Activated CD8-positive, alpha-beta memory T cell treated with anti-CD3 and anti-CD28 coated beads for 4 hours (primary cell): ENCODE measurements at places on chromosomes 2 and 18.

DNA sequence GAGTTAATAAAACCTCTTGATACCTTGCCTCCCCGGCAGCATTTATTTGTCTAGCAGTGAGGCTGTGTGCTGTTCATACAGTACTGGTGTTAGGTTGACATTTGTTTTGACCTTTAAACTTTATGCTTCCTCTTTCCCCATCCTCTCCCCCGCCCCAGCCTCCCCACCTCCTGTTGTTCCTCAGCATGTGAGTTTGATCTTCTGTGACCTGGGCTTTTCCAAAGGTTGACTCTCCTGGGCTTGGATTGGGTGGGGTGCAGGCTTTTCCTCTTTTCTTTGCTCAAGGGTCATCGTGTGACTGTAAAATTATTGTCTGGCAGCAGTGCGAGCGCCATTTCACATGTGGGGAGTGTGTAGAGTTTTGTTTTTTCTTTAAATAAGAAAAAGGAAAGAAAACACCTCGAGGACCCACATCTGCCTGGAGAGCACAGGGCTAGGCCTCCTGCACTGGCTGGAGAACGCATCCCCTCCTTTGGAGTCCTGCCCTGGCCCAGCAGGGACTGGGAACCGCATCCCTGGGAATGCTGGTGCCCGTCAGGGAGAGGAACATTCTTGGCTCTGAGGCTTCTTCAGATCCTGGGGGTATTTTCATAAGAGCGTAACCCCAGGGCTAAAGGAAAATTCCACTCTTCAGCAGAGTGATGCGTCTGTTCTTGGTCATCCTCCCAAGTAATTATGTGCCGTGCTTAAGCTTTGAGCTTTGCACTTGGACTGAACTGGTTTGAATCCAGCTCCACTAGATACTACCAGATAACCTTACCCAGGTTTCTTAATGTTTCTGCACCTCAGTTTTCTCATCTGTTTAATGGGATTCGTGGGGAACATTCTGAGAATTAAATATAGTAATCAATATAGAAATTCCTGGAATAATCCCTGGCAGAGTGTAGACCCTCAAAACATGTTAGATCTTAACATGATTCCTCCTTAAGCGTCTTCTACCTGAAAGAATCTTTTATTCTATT, 91.5 kb downstream of the SETBP1 start:
- no peak for DNase-seq

- no peak for DNase-seq
Measured at GRCh38 chr2:140895378-140895777, 1235.4 kb downstream of the LRP1B start.

GRCh38 chr2:9291331-9291730, 84.7 kb downstream of the ASAP2 start:
- no peak for DNase-seq

- no peak for DNase-seq
Measured at GRCh38 chr2:242041816-242042215, 172.3 kb downstream of the RTP5 start.

DNA sequence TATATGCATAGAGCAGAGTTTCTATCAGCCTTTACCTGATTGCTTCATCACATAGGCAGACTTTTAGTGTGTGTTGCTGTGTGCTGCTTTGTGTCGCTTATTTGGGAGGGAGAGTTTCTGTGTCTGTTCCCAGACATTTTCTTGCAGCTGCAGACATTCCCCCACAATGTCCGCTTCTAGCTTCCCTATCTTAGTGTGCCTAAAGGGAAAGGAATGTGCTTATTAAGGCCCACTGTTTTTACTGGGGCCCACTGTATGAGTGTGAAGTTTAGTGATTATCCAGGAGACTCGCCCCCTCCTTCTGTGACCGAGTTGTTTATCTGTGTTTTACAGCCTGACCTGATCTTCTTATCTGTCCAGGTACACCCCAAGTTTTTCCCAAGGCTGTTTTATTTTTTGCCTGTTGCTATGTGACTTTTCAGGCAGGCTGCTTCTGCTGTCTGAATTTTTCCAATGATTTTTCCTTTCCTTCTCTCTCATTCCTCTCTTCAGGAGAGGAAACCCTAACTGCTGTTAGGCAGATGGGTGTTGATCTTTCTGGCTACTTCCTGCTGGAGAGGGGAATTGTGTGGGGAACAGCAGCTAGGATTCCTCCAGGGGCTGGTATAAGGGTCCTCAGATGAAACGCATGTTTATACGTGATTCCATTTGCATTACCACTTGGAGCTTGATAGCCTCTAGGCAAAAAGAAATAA, 47.6 kb downstream of the STK17B start:
- no peak for DNase-seq

DNA sequence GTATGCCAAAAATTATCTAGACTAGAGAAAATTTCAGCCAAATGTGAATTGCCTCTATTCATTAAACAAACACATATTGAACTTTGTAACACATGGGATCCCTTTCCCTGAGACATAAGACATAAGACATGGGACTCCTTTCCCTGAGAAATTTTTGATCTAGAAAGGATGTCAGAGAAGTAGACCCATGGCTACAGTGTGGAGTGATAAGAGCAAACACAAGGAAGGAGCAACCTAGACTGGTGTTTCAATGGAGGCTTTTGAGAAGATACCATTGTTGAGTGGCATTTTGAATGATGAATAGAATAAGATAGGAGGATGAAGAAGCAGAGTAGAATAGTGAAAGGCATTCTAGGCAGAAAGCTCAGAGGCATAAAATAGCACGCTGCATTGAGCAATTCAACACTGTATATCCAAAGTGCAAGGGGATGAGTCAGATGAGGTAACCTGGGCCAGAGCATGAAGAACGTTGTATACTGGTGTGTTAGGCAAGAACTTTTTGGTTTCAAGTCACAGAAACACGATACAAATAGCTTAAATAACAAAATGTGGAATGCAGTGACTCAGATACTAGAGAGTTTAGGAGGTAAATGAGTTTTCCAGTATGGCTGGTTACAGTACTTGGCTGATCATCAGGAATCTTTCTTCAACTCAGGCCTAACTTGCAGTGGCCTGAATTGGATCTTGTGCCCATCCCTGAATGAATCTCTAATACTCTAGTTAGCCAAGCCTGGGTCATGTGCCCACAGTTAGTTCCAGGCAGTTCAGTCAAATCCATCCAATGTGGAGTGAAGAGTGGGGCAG, 129.8 kb upstream of the TANK start:
- DNase-seq = no peak

GRCh38 chr2:160700021-160700814, 206.6 kb upstream of the RBMS1 start:
- DNase-seq = no peak

GRCh38 chr18:6255116-6255705, 159.5 kb downstream of the L3MBTL4 start:
- DNase-seq = no peak

GRCh38 chr2:119650206-119650605, 28.8 kb upstream of the TMEM177 start:
- DNase-seq = no peak

DNA sequence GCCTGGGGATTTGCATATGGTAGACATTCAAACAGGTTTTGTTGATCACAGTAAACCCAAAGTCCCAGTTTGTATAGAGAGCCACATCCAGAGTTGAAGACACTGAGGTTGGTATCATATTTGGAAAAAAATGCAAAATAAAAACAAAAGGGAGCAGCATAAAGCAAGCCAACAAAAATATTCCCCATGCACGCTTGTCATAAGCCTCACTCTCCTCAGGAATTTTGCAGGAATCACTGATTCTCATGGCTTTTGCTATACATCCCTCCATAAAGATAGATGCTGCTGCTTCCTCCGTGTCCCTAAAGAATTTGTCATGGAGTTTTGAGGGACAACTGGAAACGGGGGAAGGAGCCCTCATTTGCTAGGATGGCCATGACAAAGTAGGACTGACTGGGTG, 108.8 kb upstream of the TCF4 start:
- DNase-seq = no peak

GRCh38 chr2:178514664-178515063, 34.4 kb downstream of the PLEKHA3 start:
- no peak for DNase-seq

- no peak for DNase-seq
Measured at GRCh38 chr2:158042666-158043065, 59.0 kb upstream of the UPP2 start.

GRCh38 chr18:35028536-35028935, 12.7 kb upstream of the MAPRE2 start:
- no peak for DNase-seq

- DNase-seq = no peak
Measured at GRCh38 chr2:241211276-241211675, 22.8 kb downstream of the ANO7 start.

- DNase-seq = no peak
Measured at GRCh38 chr2:2107141-2107540, 223.9 kb downstream of the MYT1L start.

- no peak for DNase-seq
Measured at GRCh38 chr18:56795381-56795780, 144.2 kb downstream of the WDR7 start.

- DNase-seq = no peak
Measured at GRCh38 chr2:8719528-8719927, 37.7 kb downstream of the ID2 start.

DNA sequence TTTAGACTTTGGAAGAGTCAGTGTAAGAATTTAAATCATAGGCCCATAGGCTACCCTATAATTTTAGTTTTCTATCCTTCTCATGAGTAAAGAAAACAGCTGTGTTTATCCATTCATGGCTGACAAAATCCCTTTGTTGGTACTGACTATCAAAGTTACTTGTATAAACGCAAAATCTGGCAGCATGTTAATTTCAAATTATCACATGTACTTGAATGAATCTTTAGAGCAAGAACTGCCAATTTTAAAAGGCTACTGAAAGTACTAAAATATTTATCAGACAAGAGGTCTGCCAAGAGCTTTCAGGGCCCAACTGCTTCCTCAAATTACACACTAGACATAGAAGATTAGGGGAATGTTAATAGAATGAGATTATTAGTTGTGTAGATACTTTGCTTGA, 66.6 kb downstream of the MYL12B start:
- no peak for DNase-seq

- no peak for DNase-seq
Measured at GRCh38 chr2:174365571-174365970, 30.0 kb upstream of the SCRN3 start.

GRCh38 chr2:129806990-129807389, 172.5 kb upstream of the RAB6C start:
- no peak for DNase-seq

- DNase-seq = no peak
Measured at GRCh38 chr2:232405943-232406510, 617 bp upstream of the ALPG start.

DNA sequence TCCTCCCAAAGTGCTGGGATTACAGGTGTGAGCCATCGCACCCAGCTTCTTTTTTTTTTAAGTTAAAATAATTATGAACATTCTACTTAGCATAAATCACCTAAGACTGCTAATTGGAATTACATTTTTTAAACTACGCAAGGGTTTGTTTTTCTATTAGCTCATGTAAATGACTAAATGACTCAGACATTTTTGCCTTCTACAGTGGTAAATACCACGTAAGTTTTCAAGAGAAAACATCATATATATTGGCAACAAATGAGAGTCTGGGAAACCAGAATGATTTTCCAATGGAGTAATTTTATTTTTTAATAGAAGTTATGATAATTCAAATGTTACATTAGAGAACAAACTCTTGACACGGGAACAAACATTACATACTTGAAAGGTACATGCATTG, 259.0 kb downstream of the ZNF385B start:
- no peak for DNase-seq

DNA sequence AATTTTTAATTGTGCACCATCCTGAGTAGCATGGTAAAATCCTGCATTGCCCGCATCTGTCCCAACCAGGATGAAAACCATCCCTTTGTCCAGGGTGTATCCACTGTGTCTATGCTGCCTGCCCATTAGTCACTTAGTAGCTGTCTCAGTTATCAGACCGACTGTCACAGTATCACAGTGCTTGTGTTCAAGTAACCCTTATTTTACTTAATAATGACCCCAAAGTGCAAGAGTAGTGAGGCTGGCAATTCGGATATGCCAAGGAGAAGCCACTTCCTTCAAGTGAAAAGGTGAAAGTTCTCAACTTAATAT, 8.8 kb downstream of the ITSN2 start:
- no peak for DNase-seq

DNA sequence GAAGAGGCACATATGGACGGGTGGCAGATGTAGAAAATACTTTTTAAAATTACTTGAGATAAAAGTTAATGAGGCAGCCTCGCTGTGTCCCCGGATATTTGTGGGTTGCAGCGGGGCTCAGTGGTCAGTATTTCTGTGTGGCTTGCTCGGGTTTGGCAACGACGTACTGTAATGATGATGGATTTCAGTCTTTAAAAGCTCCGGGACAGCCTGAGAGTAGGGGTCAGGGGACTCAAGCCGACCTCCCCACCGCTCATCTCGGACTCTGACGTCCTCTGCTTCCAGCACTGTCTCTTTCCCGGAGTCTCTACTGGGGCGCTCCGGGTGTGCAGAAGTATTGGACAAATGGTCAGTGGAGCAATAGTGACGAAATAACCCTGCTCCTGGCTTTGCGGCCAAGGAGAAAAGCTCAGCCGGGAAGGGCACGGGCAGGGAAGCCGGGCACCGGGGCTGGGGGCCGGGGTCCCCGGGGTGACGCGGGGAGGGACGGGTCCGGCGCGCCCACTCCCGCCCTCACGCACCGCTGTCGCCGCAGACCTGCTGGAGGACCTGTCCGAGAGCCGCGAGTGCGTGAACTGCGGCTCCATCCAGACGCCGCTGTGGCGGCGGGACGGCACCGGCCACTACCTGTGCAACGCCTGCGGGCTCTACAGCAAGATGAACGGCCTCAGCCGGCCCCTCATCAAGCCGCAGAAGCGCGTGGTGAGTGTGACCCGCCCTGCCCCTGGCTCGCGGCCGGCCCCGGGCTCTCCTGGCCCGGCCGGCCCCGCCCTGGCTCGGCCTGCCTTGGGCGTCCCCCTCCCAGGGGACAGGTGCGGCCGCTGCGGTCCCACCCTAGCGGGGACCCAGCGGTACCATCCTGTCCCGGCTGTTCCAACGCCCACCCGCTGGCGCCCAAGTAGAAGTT, 7.3 kb downstream of the GATA6 start:
- DNase-seq = no peak

GRCh38 chr2:173963323-173963816, 1.8 kb downstream of the SP3 start:
- DNase-seq = no peak

DNA sequence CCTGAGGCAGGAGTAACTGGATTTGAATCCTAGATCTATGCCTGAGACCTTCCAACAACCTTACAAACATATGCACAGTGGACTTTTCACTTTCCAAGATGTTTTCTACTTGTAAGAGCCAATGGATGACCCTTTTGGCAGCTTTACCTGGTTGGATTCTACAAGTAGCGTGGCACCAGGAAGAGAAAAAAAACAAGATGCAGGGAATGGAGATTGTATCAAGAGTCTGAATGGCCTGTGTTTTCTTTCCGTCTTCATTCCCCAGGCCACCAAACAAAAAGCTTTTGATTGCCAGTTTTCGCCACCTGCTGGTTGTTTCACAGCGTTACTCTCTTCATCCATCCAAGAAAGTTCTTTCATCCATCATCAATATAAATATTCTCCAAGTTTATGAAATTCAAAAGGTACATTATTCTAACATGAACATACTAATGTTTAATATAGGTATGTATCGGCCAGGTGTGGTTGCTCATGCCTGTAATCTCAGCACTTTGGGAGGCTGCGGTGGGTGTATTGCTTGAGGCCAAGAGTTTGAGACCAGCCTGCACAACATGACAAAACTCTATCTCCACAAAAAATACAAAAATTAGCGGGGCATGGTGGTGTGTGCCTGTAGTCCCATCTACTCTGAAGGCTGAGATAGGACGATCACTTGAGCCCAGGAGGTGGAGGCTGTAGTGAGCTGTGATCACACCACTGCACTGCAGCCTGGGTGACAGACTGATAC, 3.5 kb upstream of the BCL2 start:
- no peak for DNase-seq

- no peak for DNase-seq
Measured at GRCh38 chr2:37588316-37588777, 83.1 kb downstream of the CDC42EP3 start.
